ENCODE measurements at places on chromosomes 5 and 9.

- DNase-seq = no peak
Observed at GRCh38 chr5:138230261-138230660, 17.1 kb upstream of the CDC23 start.

DNA sequence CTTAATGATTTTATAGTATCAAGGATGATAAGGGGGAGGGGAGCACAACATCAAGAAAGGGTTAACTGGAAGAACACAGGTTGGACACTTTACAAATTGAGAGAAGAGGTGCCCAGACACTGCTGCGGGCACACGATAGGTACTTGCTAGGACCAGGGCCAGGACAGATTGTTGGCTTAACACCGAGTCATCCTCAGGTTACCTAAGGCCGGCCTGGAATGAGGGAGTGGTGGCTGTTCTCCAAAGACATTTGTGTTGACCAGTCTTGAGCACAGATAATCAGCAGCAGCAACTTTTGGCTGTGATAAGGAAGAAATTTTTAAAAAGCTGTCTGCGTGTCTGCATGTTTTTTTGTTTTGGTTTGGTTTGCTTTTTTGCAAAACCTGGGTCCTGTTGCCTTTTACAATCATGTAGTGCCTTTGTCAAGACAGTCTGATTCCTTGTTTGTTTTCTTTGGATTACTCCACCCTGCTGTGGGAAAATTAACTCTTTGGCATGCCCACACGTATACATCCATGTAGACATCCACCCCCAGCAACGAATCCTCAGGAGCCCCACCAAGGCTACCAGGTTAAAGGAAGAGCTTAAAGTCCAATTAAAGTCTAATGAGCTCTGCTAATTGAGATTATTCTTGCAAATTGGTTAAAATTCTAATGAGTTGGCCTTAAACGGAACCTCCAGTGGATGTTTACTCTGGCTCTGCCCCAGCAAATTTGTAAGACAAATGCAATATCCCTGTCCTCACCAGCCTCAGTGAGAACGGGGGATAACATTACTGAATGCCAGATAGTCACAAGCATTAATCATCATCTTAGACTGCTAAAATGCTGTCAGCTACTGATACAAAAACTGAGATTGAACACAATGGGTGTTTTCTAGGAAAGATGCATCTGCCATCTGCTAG, 382.3 kb downstream of the ACTL7B start:
- no peak for DNase-seq

- no peak for DNase-seq
Observed at GRCh38 chr5:105812304-105812703, 1858.4 kb downstream of the EFNA5 start.

DNA sequence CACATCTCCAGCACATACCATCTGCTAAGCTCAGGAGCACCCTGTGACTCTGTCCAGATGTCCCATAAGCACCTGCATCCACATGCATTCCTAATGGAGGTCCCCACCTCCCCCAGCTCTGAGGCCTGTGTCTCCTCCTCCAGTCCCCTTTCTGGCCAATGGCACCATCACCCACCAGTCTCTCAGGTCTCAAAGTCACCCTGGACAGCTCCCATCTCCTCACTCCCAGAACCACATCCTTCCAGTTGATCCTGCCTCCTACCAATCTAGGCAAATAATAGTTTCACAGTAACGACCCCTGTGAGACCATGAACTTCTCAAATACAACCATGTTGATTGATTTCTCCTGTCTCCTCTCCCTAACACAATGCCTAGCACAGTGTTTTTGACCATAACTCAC, 40.1 kb downstream of the GGTA1 start:
- DNase-seq = no peak

GRCh38 chr9:112817860-112818203, 67.3 kb downstream of the SNX30 start:
- no peak for DNase-seq

GRCh38 chr9:5002811-5003210, 17.7 kb downstream of the JAK2 start:
- no peak for DNase-seq

DNA sequence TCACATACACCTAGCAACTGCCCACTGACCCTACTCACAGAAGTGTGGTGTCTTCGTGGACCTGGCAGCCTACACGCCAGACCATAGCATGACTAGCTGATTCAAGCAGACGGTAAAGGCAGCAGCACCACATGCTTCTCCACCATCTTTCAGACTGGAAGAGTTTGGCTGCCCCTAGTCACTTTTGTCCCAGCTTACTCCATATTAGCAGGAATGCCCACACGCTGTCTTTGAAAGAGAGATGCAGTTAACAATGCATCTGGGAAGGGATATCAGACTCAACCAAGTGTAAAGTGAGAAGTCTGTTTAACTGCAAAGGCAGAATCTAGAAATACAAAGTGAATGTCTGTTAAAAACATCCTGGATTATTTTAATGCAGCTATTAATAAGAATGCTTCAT, 177.2 kb upstream of the GNA14 start:
- no peak for DNase-seq

- peak; percentile 28 for DNase-seq
Observed at GRCh38 chr5:150155258-150156026, at the start of gene PDGFRB. Gene PDGFRB (minus strand): TSS chr5:150155845. CDS start chr5:150137047, 18,798 bp downstream.

DNA sequence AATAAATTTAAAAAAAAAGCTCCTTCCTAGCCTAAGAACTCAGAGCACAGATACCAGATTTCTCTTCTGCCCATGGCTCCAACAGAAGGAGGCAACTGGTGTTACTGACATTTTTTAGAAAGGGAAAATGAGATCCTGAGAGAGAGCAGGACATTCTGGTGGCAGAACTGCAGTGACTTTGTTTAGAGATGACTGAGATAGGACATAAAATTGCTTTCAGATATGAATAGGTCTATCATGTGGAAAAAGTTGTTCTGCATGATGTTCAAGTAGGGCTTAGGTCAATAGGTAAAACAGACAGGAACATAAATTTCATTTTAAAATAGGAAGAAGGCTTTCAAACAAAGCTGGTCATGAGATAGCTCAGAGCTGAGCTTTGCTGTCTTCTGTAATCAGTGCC, 49.6 kb downstream of the NIPAL4 start:
- DNase-seq = no peak

Data from stimulated activated CD8-positive, alpha-beta memory T cell treated with anti-CD3 and anti-CD28 coated beads, Interleukin-2, amount 100 ng/mL, for 48 hours (primary cell).